Activated CD4-positive, alpha-beta T cell treated with anti-CD3 and anti-CD28 coated beads, Interleukin-2, amount 50 U/mL, for 16 hours (primary cell): ENCODE measurements at places on chromosomes 6 and 20.

DNA sequence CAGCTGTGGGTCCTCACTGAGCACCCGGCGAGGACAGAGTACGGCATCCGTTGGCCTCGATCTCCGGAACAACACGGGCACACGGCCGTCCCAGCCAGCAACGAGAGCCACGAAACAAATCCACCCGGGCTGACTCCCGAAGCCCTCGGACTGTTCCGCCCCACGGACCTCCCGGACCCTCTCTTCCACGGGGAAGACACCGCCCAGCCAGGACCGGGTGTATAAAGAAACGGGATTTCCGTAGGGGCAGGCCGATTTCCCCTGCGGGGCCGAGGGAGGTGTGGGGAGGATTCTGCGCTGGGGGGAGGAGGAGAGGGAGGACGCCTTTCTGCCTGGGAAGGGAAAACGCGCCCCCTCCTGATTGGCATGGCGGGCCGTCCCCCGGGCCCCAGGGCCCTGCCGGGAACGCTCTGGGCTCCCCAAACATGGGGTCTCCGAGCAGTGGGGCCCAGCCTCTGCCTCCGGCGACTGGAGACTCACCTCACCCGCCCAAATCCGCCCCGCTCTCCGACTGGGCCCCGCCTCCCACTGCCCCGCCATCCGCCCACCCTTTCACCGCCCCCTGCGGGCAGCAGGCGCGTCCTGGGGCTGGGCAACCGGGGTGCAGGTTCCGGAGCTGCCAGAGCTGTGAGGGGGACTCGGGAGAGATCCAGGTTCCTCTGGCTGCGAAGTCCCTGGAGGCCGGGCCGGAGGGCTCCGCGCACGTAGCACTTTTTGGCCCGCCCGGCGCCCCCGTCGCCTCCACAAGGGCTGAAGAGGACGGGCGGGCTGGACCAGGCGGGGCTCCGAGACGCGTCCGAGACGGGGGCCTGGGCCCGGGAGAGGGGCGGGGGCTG lies 679 bp upstream of the PPDPF start:
- DNase-seq: peak; percentile 53

GRCh38 chr20:37350649-37351574 lies 5.0 kb downstream of the SRC start:
- no peak for DNase-seq

- no peak for DNase-seq
These were observed 81.6 kb upstream of the MLN start for GRCh38 chr6:33885132-33886057.

GRCh38 chr6:100730001-100730980 lies 150.8 kb downstream of the ASCC3 start:
- DNase-seq: no peak

- DNase-seq: no peak
These were observed 3.9 kb downstream of the SYNJ2 start for GRCh38 chr6:157985378-157986155.

GRCh38 chr6:75208298-75209183 lies 2.7 kb upstream of the COL12A1 start:
- DNase-seq: peak; percentile 83

DNA sequence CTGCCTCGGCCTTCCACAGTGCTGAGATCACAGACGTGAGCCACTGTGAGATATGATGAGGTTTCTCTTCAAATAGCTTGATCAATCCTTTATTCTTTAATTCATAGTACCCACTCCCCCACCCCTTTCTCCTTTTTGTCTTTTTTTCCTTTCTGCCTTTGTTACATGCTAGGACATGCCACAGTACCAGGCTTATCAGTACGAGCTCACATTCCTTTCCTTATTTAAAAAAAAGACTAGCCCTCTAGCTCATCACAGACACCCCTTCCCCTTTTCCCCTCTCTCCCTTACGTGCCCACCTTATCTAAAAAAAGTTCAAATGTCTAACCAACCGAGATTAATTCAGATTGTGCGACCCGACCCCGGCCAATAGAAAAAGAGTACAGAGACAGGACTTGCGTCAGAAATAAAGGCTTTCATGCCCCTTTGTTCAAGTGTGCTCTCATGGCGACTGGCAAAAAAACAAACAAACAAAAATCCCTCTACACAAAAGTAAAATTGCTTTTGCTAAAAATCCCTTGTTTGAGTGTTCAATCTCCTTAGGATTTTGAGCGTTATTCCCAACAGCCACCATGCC lies 49.2 kb downstream of the MRAP2 start:
- DNase-seq: no peak

DNA sequence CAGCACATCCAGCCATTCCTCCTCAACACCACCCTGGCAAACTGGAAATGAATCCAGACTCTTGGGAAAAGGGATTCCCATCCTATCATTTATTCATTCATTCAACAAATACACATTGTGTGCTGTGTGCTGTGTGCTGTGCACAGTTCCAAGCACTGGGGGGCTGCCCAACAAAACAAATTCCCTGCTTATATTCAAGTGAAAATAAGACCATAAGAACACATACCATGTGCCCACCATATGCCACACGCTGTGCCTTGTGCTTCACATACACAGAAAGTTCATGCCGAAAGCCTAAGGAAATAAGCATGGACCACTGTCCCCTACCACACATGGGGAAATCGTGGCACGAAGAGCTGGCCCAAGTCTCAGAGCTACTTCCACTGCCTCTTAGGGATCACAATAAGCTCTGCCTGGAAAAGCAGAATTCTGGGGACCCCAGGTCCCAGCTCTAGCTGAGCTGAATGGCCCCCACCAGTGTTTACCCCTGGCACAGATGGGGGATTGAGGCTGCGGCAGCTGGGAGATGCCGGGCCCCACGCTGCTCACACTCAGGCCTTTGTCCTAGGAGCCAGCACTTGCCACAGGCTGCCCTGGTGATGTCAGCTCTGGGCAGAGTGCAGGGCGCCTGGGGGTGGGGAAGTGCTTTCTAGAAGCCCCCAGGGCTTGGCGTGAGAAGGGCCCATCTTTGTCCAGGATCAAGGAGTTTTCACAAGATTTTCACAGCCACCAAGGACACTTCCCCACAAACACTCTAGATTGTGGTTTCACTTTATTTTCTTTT lies 99.6 kb downstream of the PREX1 start:
- no peak for DNase-seq

- DNase-seq: no peak
These were observed 84.3 kb downstream of the THBS2 start for GRCh38 chr6:169169375-169169774.
